ENCODE measurements at places on chromosomes 5 and 9. TPM values are rescaled to one million over a fixed set of nuclear protein-coding genes. Genes with fewer than 3 reads are reported as not detected.

DNA sequence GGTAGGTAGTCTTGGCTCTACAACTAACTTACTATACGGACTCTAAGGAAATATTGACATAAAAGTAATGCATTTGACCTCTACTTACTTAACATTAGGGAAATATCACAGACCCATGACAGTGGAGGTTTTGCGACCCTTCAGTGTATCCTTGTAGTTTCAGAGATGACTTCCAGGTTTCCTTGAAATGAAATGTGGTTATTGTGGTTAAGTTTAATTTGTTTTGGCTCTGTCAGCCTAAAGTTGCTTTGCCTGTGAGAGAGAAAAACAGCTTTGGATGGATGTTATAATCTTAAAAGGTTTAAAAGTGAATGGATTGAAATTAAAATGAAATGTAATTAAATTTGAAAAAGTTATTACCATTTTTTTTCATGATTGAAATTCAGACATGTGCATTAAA lies 42.9 kb downstream of the LRRTM2 start:
- no peak for DNase-seq

GRCh38 chr9:71642056-71642455 lies 126.3 kb downstream of the CEMIP2 start:
- no peak for DNase-seq

DNA sequence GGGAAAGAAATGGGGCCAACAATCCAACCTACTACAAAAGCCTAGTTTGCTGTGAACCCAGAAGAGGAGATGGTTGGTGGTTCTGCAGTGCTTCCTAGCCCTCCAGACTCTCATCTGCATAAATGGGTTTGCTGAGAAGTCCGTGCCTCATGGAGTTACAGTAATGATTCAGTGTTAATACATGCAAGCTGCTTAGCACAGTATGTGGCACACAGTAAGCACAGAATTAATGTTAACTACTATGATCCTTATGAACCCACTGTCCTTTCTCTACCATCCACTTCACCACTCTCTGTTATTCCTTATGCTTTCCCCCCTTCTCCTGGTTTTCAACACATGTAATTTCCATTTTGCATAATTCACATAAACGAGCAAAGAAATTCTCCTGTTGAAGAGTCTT lies 100.0 kb downstream of the ACTBL2 start:
- no peak for DNase-seq

FBXO10 gene
- 20.7 TPM for total RNA-seq

GRCh38 chr9:132828201-132828770 lies 49.8 kb downstream of the AK8 start:
- no peak for DNase-seq

LURAP1L gene
- total RNA-seq, result 10.3 TPM

DNA sequence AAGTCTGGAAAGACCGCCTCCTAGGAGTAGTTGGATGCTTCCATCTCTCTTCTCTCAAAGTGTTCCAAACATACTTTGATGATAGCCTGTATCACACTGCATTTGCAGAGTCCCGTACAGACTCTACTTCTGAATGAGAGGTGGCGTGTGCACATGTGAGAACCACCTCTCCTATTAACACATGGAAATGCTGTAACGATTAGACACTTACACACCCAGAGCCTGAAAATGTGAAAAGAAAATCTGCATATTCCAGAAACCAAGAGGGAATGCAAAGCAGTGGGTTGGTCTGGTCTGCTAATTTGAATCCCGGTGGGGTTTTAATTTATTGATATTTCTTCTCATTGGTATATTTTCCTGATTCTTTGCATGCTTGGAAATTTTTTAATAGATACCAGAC lies 10.5 kb downstream of the UGCG start:
- no peak for DNase-seq

SH3GL2 gene
- total RNA-seq, result not detected

POLK gene
- total RNA-seq, result 51.4 TPM

FAM221B gene
- not detected for total RNA-seq

CDX1 gene
- total RNA-seq, result not detected

IFNK gene
- not detected for total RNA-seq

RANBP3L gene
- total RNA-seq, result 25.5 TPM

DNA sequence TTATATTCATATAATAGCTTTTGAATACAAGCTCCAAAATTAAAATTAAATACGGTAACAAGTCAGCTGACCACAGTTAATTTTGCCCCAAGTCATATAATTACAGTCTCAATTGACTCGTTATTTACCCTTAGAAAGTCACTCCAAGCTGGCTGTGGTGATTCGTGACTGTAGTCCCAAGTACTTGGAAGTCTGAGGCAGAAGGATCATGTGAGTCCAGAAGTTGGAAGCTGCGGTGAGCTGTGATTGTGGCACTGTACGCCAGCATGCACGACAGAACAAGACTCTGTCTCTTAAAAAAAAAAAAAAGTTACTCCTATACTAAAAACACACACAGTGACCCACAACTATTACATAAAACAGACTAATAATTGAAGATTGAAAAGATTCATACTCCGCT lies 31.6 kb upstream of the DTWD2 start:
- no peak for DNase-seq

DNA sequence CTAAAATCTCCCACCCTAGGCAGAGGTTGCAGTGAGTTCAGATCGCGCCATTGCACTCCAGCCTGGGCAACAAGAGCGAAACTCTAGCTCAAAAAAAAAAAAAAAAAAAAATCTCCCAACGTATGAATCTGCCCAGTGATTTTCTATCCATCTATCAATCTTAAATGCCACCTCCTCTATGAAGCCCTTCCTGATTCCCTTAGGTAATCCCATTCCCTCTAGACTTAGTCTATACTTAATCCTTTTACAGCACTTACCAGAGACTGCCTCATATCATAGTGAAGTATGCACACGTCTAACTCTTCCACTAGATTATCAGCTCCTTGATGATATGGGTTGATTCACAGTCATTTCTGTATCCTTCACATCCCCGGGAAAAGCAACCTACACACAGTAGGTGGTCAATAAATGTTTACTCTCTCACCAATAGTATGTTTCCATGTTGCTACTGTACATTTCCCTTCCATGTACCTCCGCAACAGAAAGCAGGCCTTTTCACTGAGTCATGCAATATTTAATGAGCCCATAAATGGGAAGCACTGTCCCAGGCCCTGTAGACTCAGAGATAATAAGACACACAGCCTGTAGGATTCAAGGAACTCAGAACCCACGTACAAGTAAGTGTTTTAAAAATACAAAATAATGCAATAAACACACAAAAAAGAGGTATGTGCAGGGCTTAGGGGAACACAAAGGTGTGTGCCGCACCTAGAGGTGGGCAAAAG lies 1.2 kb downstream of the DROSHA start:
- DNase-seq, result no peak

DNA sequence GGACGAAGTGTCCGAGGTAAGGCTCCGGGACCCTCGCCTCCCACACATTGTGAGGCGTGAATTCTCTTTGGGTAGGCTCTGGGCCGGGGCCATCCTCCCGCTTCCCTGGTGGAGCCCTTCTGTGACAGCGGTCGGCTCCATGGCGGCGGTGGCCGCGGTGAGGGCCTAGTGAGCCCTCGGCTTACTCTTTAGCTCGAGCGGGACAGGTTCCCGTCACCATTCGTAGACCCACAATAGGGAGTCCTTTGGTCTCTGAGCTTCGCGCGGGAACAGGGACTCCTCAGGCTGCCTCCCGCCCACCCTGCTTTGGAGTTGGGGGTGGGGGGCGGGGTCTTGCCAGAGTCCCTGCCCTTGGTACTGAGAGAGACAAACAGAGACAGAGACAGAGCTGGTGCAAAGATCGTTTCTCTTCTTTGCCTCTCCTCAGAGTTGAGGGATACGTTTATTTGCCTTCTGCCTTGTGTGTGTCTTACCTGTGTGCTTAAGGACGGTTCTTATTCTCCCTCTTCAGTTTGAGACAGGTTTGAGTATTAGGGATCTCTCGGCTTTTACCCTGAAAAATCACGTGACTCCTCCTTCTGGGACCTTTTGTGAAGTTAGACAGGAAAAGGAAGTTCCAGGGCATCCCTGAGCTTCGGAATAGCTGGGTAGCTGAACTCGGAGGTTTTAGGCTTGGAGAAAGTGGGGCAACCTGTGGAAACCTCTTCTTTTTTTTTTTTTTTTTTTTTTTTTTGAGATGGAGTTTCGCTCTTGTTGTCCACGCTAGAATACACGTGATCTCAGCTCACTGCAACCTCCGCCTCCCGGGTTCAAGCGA lies 833 bp downstream of the ANKHD1 start:
- peak; percentile 4 for DNase-seq

- no peak for DNase-seq
Measured at GRCh38 chr5:117149312-117149711, 574.7 kb upstream of the SEMA6A start.

DNA sequence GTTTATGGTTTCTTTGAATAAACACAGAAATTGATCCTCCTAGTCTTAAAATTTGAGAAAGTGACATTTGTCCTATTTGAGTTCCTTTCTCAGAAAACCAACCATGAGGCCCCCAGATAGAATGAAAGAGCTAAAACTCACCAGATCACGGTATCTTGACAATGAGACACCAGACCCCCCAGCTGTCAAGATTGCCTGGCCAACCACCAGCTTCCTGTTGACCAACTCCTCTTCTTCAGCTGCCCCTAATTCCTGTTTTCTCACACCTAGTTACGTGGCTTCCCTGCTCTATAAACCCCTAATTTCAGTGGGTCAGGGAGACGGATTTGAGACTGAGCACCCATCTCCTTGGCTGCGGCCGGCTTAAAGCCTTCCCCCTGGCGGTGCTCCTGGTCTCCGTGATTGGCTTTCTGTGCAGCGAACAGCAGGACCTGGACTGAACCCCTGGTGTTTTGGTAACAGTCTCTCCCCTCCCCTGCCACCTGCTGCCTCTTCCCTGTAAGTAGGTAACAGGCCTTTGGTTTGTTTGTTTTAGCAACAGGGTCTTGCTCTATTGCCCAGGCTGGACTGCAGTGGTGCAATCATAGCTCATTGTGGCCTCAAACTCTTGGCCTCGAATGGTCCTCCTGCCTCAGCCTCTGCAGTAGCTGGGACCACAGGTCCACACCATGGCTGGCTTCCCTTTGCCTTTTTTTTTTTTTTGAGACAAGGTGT lies 4.8 kb upstream of the ENTPD2 start:
- no peak for DNase-seq

GRCh38 chr9:127380479-127380878 lies 16.5 kb upstream of the SLC2A8 start:
- no peak for DNase-seq

DNA sequence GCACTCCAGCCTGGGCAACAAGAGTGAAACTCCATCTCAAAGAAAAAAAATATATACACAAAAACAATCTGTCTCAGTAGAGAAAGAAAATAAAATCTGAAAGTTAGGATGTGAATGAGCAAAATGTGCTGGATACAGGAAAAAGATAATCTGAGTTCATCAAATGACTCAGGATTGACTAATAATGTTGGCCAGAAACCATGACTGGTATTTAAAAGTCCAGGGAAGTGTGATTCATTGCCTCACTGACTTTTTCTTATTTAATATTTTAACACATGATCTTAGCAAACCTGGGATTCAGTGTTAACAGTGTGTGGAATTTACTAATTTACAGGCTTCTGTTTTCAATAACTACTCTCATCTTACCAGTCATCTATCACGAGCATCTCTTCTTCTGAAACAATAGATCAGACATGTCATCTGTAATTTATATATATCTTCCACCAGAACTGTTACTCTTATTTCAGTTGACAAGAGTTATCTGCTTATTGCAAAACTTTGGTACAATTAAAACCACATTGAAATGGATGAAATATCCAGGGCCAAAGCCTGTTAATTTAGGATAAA lies 256.7 kb downstream of the CDH12 start:
- no peak for DNase-seq

DNA sequence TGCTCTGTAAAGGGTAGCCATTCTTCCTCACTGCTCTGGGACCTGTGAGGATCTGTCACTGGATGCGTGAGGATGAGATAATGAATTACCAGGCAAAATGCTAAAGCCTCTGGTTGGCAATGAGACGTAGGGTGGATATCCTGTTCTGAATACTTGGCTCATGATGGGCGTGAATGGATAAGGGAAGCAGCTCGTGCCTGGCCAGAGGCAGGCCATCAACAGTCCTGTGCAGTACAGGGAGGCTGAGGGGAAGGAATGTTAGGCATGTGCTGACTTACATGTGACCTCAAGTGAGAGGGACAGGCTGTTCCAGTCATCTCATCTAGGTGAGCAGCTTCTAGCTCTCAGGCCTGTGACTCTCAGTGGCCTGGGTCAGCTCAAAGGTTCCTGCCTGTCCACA lies 172.8 kb downstream of the CARTPT start:
- no peak for DNase-seq

SLC6A7 gene
- not detected for total RNA-seq

DNA sequence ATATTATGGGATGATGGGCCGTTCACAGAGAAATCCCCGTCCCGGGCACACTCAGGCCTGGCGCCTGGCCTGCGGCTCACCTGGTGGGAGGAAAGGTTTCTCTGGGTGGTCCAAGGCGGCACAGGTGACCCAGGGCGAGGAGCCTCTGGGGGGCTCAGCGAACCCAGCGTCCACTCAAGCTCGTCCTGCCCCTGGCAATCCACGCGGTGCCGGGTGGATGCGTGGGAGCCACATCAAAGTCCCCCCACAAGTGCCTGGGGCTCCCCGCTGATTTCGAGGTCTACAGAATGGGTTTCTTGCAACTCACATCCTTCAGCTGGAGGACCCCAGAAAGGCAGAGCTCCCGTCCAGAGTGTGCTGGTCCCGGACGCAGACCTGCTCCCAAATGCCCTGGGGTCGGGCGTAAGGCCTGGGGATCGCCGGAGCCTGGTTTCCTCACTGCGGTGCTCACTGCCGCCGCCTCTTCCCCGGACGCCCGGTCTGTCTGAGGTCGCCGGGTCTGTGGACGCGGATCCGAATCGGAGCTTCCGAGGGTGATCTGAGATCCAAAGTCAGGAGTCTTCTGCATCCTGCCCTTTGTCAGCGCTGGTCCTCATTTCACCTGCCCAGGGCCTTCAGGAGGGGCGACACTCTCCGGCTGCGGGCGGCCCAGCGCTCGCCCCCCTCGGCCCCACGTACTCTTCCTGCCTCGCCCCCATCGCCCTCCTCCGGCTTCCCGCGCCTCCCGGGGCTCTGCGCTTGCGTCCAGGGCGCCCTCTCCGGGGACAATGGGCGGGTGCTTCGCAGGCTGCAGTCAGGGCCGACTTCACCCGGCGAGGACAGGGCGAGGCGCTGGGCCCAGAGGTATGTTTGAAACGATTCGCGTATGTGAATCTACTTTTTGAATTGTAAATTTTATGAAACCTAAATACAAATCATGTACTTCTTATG lies 20.0 kb upstream of the RUFY1 start:
- DNase-seq, result no peak

DNA sequence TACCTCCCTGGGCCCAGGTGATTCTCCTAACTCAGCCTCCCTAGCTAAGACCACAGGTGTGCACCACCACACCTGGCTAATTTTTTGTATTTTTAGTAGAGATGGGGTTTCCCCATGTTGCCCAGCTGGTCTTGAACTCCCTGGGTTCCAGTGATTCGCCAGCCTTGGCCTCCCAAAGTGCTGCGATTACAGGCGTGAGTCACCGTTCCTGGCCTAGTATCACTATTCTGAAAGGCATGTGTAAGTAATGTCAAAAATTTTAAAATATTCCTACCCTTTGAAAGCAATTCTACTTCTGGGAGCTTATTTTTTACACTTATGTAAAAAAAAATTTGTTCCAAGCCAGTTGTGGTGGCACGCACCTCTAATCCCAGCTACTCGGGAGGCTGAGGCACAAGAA lies 27.1 kb upstream of the TLE1 start:
- no peak for DNase-seq

SYNPO gene
- 191 TPM for total RNA-seq
